Inflammatory macrophage treated with lipopolysaccharide for 4 hours (primary cell): ENCODE measurements at places on chromosomes 7 and 10.

- no peak for DNase-seq
Measured at GRCh38 chr10:101146392-101147251, 15.5 kb downstream of the TLX1 start.

GRCh38 chr7:98229441-98229840 is 18.2 kb downstream of the BHLHA15 start:
- DNase-seq: no peak

- DNase-seq: no peak
Measured at GRCh38 chr7:67364441-67365017, 367.9 kb downstream of the TYW1 start.

DNA sequence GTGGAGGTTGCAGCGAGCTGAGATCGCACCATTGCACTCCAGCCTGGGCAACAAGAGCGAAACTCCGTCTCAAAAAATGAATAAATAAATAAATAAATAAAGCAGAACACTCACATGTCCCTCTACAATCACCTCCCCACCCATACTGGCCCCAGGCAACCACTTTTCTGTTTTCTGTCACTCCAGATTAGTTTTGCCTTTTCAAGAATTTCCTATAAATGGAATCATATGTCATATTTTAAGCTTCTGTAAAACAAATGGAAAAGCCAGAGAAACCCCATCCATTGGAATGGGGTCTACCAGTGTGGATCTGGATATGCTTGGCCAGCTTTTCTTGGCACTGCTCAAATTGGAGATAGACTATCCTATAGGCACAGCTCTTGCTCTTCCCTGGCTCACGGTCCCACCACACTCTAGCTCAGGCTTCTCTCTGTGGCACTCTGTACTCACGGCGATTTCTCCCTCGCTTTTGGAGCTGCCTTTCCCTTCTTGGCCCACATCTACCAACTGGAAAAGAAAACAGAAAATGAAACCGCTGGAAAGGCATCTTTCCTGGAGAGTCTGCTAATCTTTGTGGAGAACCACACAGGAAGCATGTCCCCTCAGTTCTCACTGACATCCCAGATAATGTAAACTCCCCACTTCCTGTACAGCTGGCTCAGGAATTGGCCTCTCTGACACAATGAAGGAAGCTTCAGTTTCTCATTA is 210.1 kb downstream of the JCAD start:
- peak; percentile 57 for DNase-seq

DNA sequence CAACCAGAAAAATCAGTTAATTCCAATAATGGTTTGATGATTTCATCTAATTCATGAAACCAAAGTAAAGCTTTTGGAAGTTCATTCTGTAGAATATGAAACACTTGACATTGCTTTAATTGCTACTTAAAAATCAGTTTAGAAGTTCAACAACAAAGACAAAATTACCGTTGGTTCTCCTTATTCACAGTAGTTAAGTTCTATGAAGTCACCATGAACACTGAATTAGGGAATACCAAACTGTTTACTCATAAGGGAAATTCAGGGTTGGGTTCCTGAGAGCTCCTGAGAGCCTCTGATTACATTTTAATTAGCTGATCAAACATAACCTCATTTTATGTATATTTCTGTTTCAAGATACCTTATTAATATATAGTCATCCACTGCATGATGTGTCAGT is 46.2 kb downstream of the ZNF438 start:
- peak; percentile 44 for DNase-seq

DNA sequence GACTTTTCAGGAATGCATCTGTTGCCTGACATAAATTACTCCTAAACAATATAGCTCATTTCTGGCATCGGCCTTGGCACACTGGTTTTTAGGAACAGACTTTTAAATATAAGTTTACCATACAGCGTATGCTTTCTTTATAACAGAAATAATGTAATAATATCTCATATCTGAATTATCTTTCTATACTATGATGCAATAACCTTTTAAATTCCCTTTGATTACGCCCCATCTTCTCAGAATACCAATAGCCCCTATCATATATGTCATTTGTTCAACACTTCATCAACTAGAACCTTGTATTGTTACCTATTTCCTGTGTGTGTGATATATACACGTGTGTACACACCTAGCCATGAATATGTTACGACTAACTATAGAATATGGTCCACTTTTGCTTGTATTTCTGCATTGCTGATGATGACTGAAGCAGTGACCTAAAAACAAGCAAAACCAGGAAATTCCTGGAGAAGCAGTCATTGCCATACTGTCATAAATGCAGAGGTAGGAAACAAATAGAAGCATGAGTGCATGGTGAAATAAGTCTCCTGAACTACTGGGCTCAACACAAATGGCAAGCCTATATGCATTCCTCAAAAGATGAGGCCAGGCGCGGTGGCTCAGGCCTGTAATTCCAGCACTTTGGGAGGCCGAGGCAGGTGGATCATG is 618.4 kb upstream of the NRP1 start:
- DNase-seq: no peak

GRCh38 chr10:23191764-23192711 is at the start of gene PTF1A:
Gene PTF1A, plus strand, starts transcription at chr10:23192312. Its CDS starts 219 bp downstream, at chr10:23192531.
- DNase-seq: no peak

GRCh38 chr7:98027342-98028033 is 37.5 kb upstream of the OCM2 start:
- DNase-seq: no peak

DNA sequence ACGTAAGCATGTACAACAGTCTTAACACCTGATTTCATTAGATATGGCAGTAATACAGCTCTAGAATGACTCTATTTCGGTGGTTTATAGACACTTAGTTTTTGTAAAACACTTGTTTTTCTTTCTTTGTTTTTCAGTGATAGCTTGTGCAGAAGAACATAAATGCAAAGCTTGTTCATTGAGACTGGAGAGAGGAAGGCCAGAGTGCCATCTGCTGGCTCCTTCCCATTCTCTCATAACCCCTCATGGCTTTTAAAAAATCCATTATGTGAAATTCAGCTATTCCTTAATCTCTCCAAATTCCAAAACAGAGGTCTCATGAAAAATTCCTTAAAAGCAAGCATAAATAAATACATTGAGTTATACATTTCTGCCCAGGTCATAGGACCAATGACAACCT is 76.3 kb downstream of the CACNB2 start:
- DNase-seq: no peak

DNA sequence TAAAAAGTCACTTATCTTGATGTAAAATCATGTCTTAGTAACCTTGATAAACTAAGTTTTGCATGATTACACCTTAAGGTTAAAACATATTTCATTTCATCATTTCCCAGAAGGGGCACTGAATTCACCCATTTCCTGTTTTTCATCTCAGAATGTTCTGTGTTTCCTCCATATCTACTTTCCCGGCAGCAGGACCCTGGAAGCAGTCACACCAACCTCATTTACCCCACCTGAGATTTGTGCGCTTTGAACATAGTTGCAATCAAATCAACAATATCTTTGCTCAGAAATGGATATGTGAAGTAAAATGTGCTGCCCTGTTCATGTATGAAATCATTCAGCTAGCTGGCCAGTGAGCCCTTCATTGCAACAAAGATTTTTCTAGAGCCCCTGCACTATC is 46.8 kb downstream of the IKZF1 start:
- no peak for DNase-seq

- DNase-seq: no peak
Measured at GRCh38 chr10:1009071-1009494, 16.6 kb downstream of the IDI2 start.

- DNase-seq: no peak
Measured at GRCh38 chr7:16586081-16586874, 59.3 kb downstream of the ANKMY2 start.

DNA sequence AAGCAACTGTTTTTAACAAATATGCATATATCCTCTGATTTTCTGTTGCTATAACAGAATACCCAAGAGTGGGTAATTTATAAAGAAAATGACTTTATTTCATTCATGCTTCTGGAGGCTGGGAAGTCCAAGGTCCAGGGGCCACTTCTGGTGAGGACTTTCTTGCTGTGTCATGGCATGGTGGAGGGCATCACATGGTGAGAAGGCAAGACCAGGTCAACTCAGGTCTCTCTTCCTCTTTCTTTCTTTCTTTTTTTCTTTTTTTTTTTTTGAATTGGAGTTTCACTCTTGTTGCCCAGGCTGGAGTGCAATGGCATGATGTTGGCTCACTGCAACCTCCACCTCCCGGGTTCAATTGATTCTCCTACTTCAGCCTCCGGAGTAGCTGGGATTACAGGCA is 303.0 kb upstream of the C7orf33 start:
- peak; percentile 5 for DNase-seq

DNA sequence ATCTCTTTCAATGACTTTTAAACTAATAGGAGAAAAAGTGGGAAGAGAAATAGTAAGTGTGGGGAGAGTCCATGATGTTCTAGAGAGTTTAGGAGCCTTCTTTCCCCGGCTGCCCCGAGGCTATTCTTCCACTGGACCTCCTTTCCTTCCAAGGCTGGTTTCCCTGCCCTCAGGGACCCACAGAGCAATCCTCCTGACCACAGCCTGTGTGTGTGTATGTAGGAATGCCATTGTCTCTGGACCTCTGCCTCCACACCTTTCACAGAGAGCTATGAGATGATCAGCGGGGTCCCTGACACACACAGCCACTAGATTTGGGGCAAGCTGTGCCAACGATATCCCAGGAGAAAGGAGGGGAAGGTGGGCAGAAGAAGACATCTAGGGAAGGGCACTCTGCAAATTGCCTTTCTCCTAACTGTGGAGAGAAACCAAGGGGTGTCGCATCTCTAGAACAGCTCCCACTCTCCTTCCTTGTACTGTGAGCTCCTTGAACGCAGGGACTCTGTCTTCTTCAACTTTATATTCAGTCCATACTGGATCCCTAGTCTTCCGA is 13.3 kb upstream of the CHCHD3 start:
- no peak for DNase-seq

GRCh38 chr7:149774237-149775175 is 1.1 kb upstream of the ZNF467 start:
- DNase-seq: no peak

DNA sequence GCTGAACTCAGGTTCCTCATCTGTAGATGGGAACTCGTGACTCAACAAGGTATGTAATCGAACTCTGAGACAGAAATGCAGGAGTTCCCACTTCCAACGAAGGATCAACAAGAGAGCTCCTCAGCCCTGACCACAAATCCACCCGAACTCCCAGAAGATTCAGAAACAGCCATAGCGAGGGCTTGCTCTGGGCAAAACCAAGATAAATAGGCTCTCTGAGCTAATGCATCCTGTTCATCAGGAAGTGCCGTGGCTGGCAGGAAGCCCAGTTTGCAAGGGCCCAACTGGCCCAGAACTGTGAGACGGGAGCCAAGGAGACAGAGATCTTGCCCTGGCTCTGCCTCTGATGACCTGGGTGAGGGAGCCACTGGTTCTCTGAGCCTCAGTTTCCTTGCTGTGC is 141.7 kb upstream of the PFKP start:
- DNase-seq: no peak

GRCh38 chr7:16753932-16754855 is 639 bp downstream of the TSPAN13 start:
- DNase-seq: peak; percentile 10

- no peak for DNase-seq
Measured at GRCh38 chr7:105815576-105815975, 60.8 kb downstream of the ATXN7L1 start.

DNA sequence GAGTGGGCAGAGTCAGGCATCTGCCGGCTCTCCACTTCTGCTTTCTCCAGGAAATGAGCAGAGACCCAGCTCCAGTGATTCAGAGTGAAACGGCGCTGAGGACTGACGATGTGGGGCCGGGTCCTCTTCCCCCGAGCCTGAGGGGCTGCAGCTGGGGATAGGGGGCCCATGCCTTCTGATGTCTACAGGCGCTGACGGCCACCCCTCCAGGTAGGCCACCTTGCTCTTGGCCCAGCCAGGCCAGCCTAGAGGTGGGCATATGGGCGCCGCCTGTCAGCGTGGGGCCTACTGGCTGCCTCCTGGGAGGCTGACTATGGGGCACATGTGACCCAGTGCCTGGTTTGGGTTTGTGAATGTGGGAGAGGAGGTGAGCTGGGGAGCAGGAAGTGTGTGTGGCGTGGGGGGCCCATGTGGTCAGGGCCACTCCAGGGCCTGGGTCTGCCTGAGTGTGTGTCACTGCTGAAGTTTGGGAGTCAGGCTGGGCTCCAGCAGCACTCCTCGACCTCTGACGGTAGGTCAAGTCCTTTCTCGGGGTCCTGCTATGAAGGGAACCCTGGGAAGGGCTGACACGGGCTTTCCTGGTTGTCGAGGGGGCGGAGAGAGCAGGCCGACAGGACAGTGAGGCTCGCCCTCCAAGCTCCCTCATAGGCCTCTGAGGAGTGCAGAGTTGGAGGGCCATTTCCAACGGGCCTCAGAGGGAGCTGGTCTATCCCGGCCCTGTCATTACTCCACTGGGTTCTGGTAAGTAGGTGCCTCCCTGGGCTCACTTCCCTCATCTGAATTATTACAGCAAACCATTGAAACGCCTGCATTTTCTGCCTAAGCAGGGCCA is at the start of gene WDFY4:
Gene WDFY4 (plus strand): TSS at position 82 of the 832 bp plus-strand sequence. CDS start 24,860 bp downstream, outside the sequence.
- DNase-seq: peak; percentile 89

- no peak for DNase-seq
Measured at GRCh38 chr10:74900297-74900696, 73.9 kb downstream of the KAT6B start.

- DNase-seq: no peak
Measured at GRCh38 chr10:65911151-65911835, 1014.5 kb upstream of the LRRTM3 start.

GRCh38 chr10:126538439-126539135 is 131.9 kb downstream of the C10orf90 start:
- no peak for DNase-seq

DNA sequence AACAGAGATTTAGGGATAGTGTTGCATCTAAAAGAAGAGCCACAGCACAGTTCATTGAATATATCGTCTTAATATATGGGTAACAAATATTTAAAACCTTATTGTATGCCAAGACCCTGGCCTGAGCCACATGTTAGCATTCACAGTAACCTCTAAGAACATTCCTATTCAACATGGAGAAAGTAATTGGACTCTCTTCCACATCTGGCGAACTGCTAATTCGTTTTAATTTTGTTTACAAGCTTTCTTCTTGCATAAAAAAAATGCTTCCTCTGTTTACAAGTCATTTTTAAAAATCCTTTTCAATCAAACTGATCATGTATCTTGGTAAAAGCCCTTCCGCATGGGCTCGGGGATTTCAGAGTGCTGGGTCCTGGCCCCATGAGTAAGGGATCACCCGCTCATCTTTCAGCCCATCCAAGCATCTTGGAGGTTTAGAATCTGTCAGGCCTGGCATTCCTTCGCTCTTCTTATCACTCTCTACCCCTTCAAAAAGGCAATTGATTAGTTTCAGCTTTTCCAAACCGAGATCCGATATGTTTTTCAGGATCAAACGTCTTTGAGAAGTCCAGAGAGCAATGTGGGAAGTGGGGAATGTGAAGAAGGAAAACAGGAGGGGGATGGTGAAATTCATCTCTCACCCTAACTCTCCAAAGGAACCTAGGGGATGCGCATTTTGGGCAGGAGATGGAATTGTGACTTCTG is 7.3 kb downstream of the TWIST1 start:
- no peak for DNase-seq

- no peak for DNase-seq
Measured at GRCh38 chr10:88216976-88217375, 353.6 kb downstream of the PTEN start.
